Activated CD4-positive, alpha-beta T cell treated with anti-CD3 and anti-CD28 coated beads, Interleukin-2, amount 50 U/mL, for 16 hours (primary cell): ENCODE measurements at places on chromosomes 1 and 21.

DNA sequence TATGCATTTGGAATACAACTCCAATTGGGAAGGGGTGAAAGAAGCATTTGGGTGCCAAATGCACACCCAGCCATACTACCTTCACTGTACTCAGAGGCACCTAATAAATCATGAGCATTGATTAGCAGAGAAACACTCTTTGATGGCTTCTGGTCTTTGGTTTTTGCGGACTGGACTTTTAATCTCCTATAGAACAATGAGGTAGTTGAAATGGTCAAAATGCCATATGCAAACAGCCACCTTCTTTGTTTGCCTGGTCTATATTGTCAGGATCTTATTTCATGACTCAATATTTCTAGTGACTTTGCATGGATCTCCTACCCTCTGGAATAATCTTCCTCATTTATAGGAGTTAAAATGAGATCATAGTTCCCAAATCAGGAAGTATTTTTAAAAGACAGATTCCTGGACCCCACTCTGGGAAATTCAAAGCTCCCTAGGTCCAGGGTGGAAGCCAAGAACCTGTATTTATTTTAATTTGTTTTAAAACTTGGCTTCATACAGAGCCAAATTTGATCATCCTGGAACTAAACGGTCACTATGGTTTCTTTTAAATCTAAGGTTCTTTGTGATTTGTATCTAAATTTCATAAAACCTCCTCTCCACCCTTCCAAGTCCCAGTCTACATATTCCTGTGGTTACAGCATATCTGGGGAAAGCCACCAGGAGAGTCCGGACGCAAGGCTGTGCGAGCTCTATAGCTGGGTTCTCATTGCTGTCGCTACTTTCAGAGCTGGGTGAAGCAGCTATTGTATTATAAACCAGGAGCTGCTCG lies 8.7 kb downstream of the FAM3B start:
- DNase-seq, result no peak

- DNase-seq, result no peak
Observed at GRCh38 chr1:35834218-35834617, 26.4 kb downstream of the AGO4 start.

GRCh38 chr1:231418741-231419107 lies 3.4 kb downstream of the EGLN1 start:
- DNase-seq, result no peak

DNA sequence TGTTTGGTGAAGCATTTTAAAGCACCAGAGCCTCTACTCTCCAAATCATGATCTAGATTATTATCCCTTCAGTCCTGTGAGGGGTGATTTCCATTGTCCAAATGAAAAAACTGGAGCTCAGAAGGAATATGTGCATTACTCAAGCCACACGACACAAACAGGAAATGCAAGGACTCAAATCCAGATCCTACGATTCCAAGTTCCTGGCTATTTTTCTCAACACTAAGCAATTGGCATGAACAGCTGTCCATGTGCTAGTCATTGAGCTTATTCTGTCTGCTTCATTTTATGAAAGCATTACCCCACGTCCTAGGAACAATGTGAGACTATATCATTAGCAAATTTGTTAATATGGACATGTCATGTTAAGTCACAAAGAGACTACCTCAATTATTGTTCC lies 273.1 kb upstream of the LYPLAL1 start:
- DNase-seq, result no peak

- no peak for DNase-seq
Observed at GRCh38 chr1:208858738-208859137, 614.6 kb upstream of the PLXNA2 start.

DNA sequence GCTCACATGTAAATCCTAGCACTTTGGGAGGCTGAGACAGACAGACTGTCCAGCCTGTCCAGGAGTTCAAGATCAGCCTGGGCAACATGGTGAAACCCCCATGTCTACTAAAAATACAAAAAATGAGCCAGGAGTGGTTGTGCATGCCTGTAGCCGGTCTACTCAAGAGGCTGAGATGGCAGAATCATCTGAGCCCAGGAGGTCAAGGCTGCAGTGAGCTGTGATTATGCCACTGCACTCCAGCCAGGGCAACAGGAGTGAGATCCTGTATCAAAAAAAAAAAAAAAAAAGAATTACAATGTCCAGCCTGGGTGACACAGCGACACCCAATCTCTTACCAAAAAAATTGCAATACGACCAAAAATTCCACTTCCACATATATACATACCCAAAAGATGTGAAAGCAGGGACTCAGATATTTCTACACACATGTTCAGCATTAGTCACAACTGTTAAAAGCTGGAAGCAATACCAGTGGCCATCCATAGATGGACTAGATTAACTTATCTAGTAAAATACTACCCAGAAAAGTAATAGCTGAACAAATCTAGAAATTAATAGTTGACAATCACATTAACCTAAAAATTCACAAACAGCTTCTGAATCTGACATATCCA lies 49.2 kb downstream of the ASH1L start:
- DNase-seq, result no peak

GRCh38 chr1:184792450-184792969 lies 37.9 kb upstream of the EDEM3 start:
- peak; percentile 52 for DNase-seq

DNA sequence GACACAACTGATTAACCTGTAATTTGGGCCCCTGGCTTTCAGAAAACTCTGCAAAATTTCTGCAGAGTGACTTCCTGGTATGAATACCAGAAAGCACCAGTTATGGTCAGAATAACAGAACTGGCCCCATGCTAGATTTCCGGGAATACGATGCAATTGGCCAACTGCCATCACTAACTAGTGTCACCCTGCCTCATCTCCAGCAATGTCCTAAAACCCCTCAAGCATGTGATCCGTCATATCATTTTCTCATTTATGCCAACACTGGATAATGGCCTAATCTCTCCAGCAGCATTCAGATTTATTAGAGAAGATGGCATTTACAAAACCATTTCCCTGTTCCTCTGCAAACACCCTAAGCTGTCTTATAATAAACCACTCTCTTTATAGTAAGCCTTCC lies 15.4 kb downstream of the KAZN start:
- DNase-seq, result no peak

- DNase-seq, result no peak
Observed at GRCh38 chr1:168095476-168095875, 41.3 kb downstream of the GPR161 start.

DNA sequence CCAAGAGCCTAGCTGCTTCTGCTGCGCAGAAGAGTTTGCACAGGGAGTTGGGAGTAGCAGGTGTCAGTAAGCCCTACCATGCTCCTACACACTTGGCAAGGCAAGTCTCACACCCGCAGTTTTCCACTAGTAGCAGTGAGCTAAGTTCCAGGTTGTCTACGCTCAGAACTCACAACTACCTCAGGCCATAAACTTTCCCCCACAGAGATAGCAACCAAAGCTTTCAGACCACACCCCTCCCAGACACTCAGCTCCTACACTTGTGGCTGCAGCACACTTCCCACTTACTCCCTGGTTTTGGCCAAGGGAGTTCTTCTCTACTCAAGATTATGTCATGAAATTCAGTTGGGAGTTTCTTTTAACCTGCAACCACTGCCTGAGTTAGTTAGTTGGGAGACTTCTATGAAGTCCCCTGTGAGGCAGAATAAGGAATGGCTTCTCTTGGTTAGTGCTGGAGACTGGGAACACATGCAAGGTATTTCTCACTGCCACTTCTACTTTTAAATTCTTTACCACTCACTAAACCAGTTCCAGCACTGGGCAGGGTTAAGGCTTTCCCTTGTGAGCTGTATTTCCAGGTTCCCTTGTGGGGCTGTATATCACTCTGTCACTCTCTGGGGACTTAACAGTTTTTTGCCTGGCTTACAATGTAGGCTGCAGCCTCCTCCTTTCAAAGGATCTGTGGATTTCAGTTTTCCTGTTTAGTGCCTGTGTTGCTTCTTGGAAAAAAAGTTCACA lies 18.3 kb upstream of the MAB21L3 start:
- DNase-seq, result no peak

DNA sequence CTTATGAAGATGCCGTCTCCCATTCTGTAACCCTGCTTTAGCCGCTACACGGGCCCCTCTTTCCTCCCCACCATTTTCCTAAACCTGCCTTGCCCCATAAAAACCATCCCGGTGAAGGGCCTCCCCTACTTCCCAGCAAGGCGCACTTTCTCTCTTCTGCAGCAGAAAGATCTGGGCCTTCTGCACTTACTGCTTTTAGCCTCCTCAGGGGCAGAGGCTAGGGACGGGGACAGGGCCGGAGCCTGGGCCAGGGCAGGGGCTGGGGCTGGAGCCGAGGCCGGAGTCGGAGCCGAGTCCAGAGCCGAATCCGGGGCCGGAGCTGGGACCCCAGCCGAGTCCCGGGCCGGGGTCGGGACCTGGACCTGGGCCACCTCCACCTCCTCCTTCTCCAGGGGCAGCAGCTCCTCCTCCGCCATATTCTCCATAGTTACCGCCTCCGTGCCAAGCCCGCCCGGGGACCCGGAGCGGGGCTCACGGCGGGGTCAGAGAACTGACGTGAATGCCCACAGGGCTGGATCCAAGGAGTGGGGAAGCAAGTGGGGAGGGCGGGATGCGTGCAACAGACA lies 382 bp downstream of the TRMT1L start:
- no peak for DNase-seq

- no peak for DNase-seq
Observed at GRCh38 chr21:31552826-31553225, 106.7 kb upstream of the SOD1 start.

- no peak for DNase-seq
Observed at GRCh38 chr21:35265170-35265877, 216.2 kb upstream of the RUNX1 start.

DNA sequence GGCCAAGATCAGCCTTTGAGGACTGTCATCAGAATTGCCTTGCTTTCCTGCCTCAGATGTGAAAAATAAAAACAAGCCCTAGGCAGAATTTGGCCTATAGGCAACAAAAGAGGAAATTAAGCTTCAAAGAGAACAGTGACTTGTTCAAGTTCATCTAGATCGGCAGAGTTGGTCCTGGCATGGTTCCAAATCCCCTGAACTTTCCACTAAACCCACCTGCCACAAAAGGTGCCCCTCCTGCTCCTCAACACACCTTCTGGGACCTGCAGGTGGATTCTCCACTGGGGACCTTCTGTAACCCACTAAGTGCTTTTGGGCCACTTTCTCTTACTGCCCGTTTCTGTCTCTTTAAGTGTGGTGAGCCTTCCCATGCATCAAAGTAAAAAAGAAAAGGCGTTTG lies 42.5 kb upstream of the LRRN2 start:
- DNase-seq, result no peak

- no peak for DNase-seq
Observed at GRCh38 chr1:197771904-197772556, 3.2 kb downstream of the DENND1B start.

GRCh38 chr1:203954788-203955552 lies 93.6 kb downstream of the SNRPE start:
- no peak for DNase-seq

- no peak for DNase-seq
Observed at GRCh38 chr1:66176012-66176715, 357.8 kb upstream of the SGIP1 start.
